ENCODE measurements at places on chromosomes 2 and 18.
A peak's percentile ranks its signal among the peaks of the same experiment; 100 is the strongest.

- no peak for DNase-seq
Measured at GRCh38 chr2:221203125-221203524, 369.0 kb downstream of the EPHA4 start.

GRCh38 chr2:39728941-39729351 lies 50.1 kb downstream of the THUMPD2 start:
- DNase-seq = peak; percentile 18

DNA sequence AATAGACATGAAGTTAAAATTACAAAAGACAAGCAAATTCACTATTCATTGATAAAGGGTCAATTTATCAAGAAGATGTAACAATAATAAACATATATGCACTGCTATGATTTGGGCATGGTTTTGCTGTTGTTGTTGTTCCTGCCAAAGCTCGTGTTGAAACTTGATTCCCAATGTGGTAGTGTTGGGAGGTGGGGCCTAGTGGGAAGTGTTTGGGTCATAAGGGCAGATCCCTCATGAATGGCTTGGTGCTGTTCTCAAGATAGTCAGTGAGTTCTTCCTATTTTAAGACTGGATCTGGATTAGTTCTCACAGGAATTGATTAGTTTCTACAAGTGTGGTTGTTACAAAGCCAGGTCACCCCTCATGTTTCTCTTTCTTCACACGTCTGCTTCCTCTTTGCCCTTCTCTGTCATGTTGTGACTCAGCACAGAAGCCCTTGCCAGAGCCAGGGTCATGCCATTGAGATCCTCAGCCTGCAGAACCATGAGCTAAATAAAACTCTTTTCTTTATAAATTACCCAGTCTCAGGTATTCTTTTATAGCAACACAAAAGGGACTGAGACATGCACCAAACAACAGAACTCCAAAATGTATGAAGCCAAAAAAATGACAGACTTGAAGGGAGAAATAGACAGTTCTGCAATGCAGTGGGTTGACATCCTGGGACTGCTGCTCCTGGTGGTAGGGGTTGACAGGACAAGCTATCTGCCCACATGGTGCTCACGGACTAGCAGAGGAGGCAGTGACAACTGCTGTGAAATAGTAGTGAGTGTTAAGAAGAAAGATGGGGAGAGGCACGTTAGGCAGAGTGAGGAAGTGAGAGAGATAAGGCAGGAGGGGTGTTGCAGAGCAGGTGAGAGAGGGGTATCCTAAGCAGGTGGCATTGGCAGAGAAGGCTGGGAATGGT lies 18.6 kb upstream of the SKA1 start:
- no peak for DNase-seq

DNA sequence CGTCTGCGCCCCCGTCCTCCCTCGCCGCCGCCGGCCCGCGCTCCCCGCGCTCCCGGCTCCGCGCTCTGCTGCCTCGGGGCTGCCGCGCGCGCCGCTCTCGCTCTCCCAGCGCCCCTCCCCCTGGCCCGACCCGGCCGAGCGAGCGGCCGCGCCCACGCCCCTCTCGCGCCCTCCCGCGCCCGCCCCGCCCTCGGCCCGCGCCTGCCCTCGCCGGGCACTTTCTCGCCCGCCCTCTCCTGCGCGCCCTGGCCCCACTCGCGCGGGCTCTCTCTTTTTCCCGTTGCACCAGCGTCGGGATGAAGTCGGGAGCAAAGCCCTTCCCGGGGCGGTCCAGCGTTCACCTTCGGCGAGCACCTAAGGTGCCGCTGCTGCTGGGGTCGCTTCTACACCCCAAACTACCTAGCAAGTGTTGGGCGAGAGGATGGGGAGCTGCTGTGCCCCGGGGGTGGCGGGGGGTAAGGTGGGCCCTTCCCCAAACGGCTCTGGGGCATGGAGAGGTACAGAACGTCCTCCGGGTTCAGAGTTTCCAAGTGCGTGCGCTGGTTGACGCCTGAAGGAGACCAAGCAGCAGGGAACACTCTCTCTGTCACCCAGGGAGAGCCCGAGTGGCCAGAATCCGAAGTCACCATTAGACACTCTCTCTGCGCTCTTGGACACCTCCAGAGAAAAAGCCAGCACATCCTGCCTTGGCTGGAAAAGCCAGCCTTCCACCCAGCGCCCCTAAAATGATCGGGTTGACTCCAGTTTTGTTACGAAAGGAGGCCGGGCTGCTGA lies at the start of gene COLEC12:
COLEC12 (minus strand) TSS at position 70 of the 774 bp plus-strand sequence. CDS start 187 bp downstream, outside the sequence.
- DNase-seq = no peak

- DNase-seq = no peak
Measured at GRCh38 chr2:151556121-151556520, 146.4 kb downstream of the RIF1 start.

DNA sequence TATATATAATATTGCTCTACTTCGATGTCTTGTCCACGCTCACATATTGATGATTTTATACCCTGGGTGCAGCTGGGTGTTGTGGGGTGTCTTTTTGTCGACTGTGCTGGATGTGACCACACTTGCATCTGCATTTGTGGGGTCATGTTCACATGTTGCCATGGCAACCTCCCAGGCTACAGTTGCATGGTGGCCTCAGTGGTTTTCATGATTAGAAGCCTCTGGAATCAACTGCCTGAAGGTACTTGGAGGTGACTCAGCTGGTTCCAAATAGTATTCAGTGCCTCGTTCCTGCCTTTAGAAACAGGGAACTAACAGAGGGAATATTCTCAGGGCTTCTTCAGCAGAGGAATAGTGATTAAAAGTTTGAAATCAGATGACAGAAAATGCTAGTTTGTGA lies 166.3 kb upstream of the NYAP2 start:
- DNase-seq = no peak

GRCh38 chr18:51578406-51578980 lies 381.0 kb upstream of the MEX3C start:
- DNase-seq = no peak

DNA sequence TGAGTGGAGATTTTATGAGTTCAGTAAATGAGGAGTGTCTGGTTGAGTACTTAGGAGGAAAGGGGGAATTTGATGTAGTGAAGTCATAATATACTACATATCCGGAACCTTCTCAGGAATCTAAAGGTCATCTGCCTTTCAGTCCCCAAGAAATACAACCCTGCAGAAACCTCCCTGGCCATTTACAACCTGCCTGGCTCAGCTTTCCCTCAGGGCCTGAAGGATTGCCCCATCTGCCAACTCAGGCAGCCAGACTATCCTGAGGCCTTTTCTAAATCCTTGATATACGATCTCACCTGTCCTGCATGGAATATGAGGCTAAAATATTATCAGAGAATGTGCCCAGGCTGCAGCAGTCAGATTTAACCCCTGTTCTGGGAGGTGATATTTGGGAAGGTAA lies 165.4 kb upstream of the SPOPL start:
- no peak for DNase-seq

DNA sequence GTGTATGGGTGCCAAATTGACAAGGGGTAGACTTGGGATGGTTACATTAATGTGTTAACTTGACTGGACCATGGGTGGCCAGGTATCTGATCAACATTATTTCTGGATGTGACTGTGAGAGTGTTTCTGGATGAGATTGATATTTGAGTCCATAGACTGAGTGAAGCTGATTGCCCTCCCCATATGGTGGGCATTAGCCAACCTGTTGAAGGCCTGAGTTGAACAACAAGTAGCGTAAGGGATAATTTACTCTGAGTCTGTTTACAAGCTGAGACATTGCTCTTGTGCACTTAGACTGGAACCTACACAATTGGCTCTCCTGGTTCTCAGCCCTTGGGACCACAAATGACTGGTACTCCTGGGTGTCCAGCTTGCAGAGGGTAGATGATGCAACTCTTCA lies 240.1 kb downstream of the ASXL3 start:
- DNase-seq = no peak

DNA sequence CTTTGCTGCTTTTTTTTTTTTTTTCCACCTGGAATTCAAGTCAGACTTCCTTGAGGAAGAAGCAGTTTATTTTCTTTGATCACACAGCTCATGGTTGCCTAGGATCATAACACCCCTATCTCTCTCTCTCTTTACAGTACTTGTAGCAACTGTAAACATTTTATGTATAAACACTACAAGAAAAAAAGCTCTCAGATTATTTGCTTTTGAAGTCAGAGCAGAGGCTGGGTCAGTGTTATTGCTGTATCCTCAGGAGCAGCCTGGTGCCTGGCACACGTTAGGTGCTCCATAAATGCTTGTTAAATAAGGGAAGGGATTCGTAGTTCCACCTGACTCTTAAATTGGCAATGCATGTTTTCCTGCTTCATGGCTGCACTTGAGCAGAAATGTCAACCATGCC lies 221.2 kb downstream of the TGIF1 start:
- no peak for DNase-seq

- no peak for DNase-seq
Measured at GRCh38 chr2:136051001-136051724, 65.7 kb upstream of the DARS1 start.

Measured in T-helper 2 cell treated with Interferon-gamma antibody and Interleukin-4, amounts not matched to agents 5 μg/mL and 100 μg/mL, for 36 hours (primary cell).